ENCODE measurements at places on chromosomes 12 and 14.

- peak; percentile 9 for DNase-seq
These were observed 116.3 kb upstream of the VASH1 start for GRCh38 chr14:76644855-76645518.

- DNase-seq = no peak
These were observed 1.8 kb upstream of the IAPP start for GRCh38 chr12:21370845-21371449.

DNA sequence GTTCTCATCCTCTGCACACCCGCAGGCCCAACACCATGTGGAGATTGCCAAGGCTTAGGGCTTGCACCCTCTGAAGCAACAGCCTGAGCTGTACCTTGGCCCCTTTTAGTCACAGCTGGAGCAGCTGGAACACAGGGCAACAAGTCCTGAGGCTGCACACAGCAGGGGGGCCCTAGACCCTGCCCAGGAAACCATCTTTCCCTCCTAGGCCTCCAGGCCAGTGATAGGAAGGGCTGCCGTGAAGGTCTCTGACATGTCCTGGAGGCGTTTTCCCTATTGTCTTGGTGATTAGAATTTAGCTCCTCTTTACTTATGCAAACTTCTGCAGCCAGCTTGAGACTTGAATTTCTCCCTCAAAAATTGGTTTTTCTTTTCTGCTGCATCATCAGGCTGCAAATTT, 373.5 kb upstream of the CLEC14A start:
- no peak for DNase-seq

DNA sequence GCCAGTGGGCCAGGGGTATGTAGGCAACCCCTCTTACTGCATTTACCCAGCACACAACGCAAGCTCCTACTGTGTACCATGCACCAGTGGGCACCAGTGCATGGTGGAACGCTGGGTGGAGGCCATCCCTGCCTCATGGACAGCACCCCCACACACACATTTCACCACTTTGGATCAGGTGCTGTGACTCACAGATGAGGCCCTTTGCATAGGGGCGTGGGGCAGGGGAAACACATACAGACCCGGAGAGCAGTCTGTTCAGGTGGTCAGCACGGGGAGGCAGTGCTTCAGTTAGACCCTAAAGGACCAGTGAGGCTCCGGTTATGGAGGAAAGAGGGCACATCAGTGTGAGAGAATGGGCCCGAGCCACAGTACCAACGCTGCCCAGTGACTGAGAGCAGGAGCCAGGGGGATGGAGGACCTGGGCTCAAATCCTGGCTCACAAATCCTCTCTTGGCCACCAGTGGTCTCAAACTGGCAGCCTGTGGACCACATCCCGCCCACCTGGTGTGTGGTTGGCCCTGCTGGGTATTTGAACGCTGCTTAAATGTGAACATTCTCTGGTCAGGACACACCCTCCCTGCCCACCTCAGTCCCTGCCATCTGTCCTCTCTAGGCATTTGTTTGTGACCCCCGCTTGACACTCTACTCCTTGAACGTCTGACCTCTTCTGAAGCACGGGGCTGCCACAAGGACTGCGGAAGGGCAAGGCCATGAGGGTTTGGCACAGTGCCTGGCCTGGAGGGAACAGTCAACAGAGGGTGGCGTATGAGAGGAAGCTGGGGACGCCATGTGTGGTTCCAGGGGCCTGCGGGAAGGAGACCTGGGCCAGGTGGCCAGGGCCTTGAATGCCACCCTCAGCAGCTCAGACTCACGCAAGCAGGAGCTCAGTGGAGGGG, 46.7 kb downstream of the FAM222A start:
- DNase-seq = peak; percentile 45

- DNase-seq = no peak
These were observed 25.8 kb upstream of the NCOR2 start for GRCh38 chr12:124593176-124593575.
